Fibroblast of the conjunctiva (primary cell): ENCODE measurements at places on chromosomes 11 and 22.

DNA sequence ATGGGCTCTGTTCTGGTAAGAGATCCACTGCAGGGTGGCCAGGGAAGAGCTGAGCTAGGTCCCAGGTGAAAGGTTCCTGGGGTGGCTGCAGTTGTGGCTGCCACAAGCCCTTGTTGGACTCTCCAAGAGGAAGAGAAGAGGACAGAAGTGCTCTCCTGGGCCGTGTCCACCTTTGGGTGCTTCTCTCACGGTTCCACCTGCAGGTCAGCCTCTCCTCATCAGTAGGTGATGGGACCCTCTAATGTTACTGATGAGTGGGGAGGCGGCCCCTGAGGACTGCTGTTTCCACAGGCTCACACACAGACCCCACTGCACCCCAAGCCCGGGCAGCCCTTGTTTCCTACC lies 804.9 kb downstream of the BRD1 start:
- DNase-seq = no peak

DNA sequence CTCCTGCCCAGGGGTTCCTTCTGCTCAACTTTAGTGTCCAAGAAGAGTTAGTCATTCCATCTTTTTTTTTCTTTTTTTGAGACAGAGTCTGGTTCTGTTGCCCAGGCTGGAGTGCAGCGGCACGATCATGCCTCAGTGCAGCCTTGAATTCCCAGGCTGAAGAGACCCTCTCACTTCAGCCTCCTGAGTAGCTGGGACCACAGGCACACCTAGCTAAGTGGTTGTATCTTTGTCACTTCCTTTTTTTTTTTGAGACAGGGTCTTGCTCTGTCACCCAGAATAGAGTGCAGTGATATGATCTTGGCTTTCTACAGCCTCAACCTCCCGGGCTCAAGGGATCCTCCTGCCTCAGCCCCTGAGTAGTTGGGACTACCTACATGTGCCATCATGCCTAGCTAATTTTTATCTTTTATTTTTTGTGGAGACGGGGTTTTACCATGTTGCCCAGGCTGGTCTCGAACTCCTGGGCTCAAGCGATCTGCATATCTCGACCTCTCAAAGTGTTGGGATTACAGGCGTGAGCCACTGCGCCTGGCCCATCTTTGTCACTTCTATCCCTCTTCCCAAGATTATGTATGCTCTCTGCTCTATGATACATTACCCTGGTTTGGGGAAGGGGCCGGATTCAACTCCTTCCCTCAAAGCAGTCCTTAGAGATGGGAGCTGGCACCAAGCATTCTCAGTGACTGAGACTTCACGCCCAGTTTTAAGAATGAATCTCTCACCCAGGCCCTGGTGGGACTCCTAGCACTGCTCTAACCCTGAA lies 10.0 kb downstream of the SSH3 start:
- no peak for DNase-seq

- no peak for DNase-seq
These were observed 236.5 kb downstream of the DDX10 start for GRCh38 chr11:108901359-108901758.

GRCh38 chr22:50184902-50185374 lies 775 bp upstream of the TRABD start:
- no peak for DNase-seq
